ENCODE measurements at places on chromosomes 1 and 21. TPM values are rescaled to one million over a fixed set of nuclear protein-coding genes. Genes with fewer than 3 reads are reported as not detected.

PGBD5 gene
- total RNA-seq, result 0.56 TPM

GRCh38 chr1:211895126-211895759, 64.7 kb upstream of the LPGAT1 start:
- DNase-seq, result no peak

- DNase-seq, result no peak
These were observed 64.1 kb upstream of the GNG12 start for GRCh38 chr1:67897270-67897949.

DNA sequence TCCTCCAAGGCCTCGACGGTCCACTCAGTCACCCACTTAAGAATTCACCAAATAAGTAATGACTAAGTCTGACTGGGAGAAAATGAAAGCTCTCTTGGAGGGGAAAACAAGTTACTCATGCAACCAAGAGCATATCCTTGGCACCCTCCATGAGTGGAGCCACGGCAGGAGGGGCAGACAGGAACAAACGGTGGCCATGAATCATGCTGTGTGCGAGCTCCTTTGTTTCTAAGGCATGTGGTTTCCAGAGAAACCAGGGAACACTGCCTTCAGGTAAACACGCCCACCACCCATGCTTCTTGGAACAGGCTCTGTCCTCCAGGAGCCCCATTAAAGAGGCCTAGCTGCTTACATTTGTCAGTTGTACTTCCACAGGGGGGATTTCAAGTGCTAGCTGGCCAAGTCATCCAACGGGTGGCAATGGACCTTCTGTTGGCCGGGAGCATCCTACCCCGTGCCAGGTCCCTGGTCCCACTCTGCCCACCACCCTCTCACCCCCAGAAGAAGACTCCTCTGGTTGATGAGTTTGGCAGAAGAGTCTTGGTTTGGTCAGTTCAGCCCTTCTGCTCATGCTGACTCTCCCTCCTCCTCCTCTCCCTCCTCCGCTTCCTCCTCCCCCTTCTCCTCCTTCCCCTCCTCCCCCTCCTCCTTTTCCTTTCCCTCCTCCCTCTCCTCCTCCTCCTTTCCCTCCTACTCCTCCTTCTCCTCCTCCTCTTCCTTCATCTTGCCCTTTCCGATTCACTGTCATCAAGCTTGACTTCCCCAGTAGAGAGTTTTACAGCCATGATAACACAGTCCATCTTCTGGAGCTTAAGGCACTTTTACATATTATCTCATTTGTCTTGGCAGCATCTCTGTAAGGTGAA, 107.6 kb downstream of the CCDC185 start:
- DNase-seq, result peak; percentile 80

DNA sequence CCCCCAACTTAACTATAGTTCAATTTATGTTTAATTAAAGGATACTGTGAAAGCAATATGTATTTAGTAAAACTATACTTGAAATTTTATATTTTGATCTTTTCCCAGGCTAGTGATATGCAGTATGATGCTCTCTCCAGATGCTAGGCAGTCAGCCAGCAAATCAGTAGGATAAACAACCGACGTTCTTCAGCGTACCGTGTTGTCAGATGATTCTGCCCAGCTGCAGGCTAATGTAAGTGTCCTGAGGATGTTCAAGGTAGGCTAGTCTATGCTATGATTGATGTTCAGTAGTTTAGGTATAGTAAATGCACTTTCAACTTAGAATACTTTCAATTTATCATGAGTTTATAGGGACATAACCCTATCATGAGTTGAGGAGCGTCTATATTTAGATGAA, 762.6 kb downstream of the MRPL39 start:
- DNase-seq, result no peak

DNA sequence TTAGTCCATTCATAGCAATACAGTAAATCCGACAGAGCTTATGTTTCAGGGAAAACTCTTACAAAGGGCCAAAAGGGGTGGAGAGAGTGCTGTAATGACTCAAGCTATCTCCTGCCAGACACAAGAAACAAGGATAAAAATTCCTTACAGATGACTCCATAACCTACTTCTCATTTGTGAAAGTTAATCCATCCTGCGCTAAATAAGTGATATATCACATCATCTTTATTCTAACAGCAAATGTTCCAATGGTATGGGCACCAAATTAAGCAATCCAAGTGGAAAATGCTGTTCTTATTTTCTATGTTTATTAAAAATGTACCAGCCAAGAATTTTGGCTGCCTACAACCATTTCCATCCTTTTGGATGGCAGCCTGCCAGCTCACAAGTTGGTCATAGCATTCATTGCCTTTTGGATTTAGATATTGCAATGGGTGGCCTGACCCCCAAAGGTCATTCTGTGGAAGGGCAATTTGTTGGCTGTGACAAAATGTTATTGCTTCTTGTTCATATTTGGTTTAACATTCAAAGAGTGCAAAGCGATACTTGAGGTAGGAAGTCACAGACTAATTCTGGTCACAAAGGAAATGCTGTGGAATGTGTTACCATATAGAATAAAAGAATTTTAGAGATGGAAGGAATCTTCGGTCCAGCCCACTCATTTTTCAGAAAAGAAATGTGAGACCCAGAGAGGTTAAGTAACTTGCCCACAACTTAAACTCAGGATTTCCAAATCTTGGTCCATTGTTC, 2.8 kb upstream of the ENAH start:
- DNase-seq, result no peak
